ENCODE measurements at places on chromosomes 13 and 19. TPM values are rescaled to one million over a fixed set of nuclear protein-coding genes. Genes with fewer than 3 reads are reported as not detected.
A peak's percentile ranks its signal among the peaks of the same experiment; 100 is the strongest.

Gene LGALS14
- not detected for total RNA-seq

Gene MUC16
- 0.66 TPM for total RNA-seq

Gene WDR87
- not detected for total RNA-seq

Gene FOXA3
- total RNA-seq, result 3.0 TPM

Gene ZNF541
- under 0.01 TPM for total RNA-seq

Gene KIR2DL3
- not detected for total RNA-seq

DNA sequence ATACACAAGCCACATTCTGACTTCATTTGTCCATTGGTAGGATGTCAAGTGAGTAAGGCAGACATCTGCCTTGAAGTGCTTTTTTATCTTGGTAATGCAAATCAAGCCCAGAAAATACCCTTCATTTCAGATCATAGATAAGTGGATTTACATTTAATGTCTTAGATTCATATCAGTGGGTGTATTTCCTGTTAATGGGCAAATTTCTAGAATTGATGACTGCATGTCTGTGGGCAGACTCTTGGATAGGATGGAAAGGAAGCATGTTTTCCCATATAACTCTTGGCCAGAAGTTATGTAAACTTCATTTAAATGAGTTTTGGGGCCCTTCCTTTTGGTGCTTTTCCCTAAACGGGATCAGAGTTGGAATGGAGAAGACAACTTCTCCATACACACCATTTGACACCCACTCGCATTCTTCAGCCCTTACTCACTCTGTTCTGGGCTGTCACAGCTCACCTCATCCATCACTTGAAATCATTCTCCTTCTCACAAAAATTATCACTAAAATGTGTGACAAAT lies 154.6 kb downstream of the FLT1 start:
- no peak for DNase-seq

GRCh38 chr19:30479231-30479630 lies 107.0 kb downstream of the ZNF536 start:
- DNase-seq, result peak; percentile 28

DNA sequence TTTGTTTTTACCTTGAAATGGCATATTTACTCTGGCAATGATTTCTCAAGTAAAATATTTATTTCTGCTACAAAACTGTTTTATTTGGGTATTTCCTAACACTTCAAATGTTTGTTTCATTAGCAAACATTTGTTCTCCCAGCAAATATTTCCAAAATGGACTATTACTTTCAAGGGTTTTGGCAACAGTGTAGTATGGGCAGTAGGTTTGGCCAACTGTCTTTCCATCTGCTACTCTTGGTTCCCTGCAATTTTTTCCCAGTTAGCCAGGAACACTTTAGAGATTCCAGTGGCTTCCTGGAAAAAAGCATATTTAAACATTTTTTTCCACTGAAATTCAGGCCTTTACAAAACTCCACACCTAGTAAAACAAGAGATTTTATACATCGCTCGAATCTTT lies 466.6 kb downstream of the SLITRK6 start:
- DNase-seq, result no peak

- DNase-seq, result peak; percentile 71
Measured at GRCh38 chr13:98507282-98507797, 69.6 kb downstream of the STK24 start.

- no peak for DNase-seq
Measured at GRCh38 chr19:6531163-6531955, 533 bp downstream of the TNFSF9 start.

DNA sequence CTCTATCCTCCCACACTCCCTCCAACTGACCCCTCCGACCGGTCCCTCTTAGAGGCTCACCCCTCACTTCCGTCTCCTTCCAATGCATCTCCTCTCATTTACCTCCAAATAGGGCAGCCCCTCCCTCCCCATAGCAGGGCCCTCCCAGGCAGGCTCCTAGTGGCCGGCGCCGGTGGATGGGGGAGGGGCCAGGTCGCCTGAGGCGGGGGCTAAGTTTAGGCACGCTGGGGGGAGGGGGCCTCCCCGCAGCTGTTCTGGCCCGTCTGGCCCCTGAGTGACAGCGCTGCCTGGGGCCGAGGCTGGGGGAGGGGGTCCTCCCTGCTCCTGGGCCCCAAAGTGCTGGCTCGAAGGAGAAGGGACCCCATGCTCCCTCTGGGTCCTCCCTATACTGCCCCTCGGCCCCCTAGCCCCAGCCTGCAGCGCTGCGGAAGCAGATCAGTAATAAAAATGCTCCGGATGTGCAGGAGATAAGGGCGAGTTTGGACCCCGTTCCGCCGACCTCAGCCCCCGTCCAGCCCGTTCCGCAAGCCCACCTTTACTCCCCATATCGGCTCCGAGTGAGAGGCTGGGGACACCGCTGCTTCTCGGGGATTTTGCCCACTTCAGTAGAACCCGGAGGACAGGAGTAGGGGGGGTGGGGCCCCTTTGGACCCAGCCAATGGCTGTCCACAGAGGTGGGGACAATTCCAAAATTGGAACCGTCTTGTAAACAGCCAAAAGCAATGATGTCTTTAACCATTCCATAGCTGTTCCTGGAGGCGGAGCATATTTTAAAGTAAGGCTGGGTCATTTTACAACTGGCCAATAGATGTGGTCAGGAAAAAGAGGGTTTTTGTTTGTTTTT lies 4.0 kb downstream of the RTN2 start:
- DNase-seq, result no peak

GRCh38 chr13:111907341-111907880 lies 159.5 kb upstream of the SOX1 start:
- no peak for DNase-seq

Measured in body of pancreas (tissue), 4 donors.